ENCODE measurements at places on chromosomes 2 and 18.

DNA sequence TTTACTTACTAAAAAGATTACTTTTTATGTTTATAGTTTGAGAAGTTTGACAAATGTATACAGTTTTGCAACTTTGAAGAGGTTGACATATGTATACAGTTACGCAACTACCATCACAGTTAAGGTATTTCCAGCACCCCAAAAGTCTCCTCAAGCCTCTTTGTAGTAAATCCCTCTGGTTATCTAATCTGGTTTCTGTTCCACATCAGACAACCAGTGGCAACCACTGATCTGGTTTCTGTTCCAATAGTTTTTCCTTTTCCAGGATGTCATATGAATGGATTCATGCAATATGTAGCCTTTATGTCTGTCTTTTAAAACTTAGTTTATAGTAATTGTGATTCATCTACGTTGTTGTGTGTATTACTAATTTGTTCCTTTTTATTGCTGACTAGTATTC lies 23.5 kb downstream of the IFIH1 start:
- DNase-seq: no peak

DNA sequence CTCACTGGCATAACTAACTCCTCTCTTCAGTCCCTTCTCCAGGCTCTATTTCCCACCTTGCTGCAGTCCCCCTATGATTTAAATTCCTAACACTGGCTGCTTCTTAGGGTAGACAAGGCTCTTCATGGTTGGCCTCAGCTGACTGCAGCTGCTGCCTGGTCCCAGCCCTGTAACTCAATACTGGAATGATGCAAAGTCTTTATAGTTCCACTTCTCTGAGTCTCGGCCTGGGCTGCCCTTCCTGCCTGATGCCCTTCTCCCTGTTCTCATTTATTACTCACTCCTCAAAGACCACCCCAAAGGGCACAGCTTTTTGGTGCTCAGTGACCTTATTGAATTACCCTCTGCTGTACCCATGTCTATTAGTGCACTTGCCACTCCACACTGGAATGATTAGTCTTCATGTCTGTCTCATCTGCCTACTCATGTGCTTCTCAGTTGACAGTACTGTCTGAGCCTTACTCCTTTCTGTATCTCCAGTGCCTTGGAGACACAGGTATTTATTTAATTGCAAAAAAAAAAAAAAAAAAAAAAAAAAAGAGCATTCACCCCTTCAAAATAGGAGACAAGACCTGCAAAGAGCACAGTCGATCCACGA lies 199.4 kb upstream of the REV1 start:
- DNase-seq: no peak

- DNase-seq: no peak
These were observed 559.9 kb upstream of the MEX3C start for GRCh38 chr18:51757255-51757924.

DNA sequence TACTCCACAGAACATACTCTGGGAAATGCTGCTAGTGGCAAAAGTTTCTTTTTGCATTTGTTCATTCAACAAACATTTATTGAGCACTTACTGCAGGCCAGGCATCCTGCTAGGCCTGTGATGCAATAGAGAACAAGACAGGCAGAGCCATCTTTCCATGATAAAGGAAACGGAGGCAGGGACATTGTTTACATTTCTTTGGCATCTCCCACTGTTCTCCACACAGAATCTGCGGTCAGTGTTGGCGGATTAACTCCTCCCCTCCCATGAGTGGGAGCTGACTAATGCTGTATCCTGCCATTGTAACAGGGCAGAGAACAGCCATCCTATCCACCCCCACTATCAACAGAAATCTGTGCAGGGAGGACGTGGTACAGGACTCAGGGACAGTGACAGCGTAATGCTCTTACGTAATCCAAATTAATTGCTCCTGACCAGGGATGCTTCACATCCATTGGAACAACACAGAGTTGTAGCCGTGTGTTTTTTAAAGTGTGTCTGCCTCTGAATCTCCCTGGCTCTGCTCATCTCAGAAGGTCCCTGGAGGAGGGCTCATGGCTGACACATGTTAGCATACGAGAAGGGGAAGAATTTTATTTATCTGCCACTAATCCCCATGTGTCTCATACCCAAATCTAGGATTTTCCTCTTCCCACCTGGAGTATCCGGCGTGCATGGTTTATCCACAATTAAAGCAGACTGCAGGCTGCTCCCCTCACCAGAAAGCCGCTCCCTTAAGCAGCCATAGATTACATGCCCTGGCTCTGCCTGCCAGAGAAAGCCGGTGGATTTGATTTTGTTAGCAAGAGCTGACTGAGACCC lies 32.3 kb downstream of the STEAP3 start:
- no peak for DNase-seq
